Pancreas (tissue), 10 donors: ENCODE measurements at places on chromosomes 3 and 15. TPM values are rescaled to one million over a fixed set of nuclear protein-coding genes. Genes with fewer than 3 reads are reported as not detected.

MKRN2OS gene
- polyA plus RNA-seq: 1.9 TPM

- no peak for DNase-seq
- H3K4me1 ChIP-seq: no peaks in the 10 kb centered on the region
- no peak overlapping the region for H3K4me3 ChIP-seq
- no peaks in the 10 kb centered on the region for H3K27me3 ChIP-seq
- H3K27ac ChIP-seq: no peak overlapping the region
These were observed 3.1 kb upstream of the DYNLT2B start for GRCh38 chr3:196321162-196321561.

DPPA2 gene
- polyA plus RNA-seq: not detected

DNA sequence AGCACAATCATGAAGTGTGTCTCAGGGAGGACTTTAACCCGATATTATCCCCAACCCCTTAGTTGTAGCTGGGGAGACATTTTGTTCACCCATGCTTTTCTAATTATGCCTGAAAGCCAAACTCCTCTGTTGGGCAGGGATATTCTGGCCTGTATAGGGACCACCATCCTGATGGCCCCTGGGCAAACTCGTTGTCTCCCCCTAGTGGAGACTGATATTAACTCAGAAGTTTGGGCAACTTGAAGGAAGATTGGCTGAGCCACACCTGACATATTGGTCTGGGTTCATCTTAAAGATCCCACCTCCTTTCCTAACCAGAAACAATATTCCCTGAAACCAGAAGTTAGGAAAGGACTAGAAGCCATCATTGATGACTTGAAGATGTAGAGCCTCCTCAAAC lies 42.3 kb downstream of the TM4SF18 start:
- no peaks in the 10 kb centered on the region for H3K27me3 ChIP-seq
- no peaks in the 10 kb centered on the region for H3K36me3 ChIP-seq
- DNase-seq: no peak
- H3K4me3 ChIP-seq: no peak overlapping the region
- H3K4me1 ChIP-seq: no peaks in the 10 kb centered on the region

DUOX1 gene
- 0.16 TPM for polyA plus RNA-seq

DNA sequence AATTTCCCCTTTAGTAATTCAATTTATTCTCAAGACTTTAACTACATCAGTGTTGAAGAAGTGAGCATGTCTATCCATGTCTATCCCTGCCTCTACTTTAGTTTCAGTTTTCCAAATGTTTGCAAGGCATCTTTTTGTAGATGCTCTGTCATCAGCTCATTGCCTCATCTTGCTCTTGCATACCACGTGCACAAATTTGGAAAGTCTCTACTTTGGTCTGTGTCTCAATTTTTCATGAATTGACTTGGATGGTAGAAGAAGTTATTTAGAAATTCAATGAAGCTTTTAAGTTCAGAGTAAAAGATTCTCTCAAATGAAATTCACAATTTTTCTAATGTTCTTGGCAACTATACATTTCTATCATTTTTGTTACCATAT lies 55.3 kb downstream of the CLDN1 start:
- DNase-seq: no peak
- no peaks in the 10 kb centered on the region for H3K36me3 ChIP-seq
- no peak overlapping the region for H3K27ac ChIP-seq

- no peaks in the 10 kb centered on the region for H3K27me3 ChIP-seq
- DNase-seq: peak; percentile 31
- H3K36me3 ChIP-seq: no peaks in the 10 kb centered on the region
- H3K4me1 ChIP-seq: peaks cover 7% of the 10 kb centered on the region
These were observed 27.3 kb downstream of the CEP19 start for GRCh38 chr3:196684548-196685407.

TBC1D5 gene
- 6.5 TPM for polyA plus RNA-seq

DNA sequence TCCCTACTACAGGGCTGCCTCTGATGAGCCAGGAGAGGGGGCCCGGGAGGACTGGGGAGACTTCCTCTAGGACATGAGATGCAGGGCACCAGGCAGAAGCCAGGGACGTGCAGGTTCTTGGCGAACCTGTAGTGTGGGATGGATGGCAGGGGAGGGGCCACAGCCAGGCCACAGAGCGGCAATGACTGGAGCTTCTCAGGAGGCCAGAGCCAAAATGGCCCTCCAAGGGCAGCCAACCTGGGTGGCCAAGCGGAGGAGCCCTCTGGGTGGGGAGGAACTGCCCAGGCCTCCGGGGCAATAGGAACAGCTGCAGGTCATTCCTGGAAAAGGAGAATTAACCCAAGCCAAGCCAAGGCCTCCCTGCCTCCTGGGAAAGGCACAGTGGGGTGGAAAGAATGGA lies 224.5 kb downstream of the XXYLT1 start:
- no peaks in the 10 kb centered on the region for H3K36me3 ChIP-seq
- no peaks in the 10 kb centered on the region for H3K4me1 ChIP-seq
- no peaks in the 10 kb centered on the region for H3K27me3 ChIP-seq

GRCh38 chr15:100905850-100906249 lies 13.3 kb upstream of the LRRK1 start:
- H3K4me3 ChIP-seq: no peak overlapping the region
- H3K27ac ChIP-seq: no peak overlapping the region
- peaks cover 13% of the 10 kb centered on the region for H3K36me3 ChIP-seq
- H3K4me1 ChIP-seq: peaks cover 24% of the 10 kb centered on the region

- H3K27me3 ChIP-seq: no peaks in the 10 kb centered on the region
- H3K36me3 ChIP-seq: no peaks in the 10 kb centered on the region
- peak overlapping the region; percentile 62 for H3K27ac ChIP-seq
- H3K4me3 ChIP-seq: peak overlapping the region; percentile 82
These were observed 995 bp downstream of the CHST14 start for GRCh38 chr15:40471808-40472150.

OIP5 gene
- polyA plus RNA-seq: 0.30 TPM

TMC3 gene
- not detected for polyA plus RNA-seq

DNA sequence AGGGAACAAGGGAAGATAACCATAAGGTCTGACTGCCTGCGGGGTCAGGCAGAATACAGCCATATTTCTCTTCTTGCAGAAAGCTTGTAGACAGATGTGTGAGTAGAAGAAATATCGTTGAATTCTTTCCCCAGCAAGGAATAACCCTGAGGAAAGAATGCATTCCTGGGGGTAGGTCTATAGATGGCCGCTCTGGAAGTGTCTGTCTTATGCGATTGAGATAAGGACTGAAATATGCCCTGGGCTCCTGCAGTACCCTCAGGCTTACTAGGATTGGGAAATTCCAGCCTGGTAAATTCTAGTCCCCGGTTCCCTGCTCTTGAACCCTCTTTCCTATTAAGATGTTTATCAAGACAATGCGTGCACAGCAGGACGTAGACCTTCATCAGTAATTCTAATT lies 15.8 kb upstream of the SST start:
- peaks cover 3% of the 10 kb centered on the region for H3K27me3 ChIP-seq

- no peak for DNase-seq
- no peak overlapping the region for H3K27ac ChIP-seq
- no peaks in the 10 kb centered on the region for H3K4me1 ChIP-seq
- no peaks in the 10 kb centered on the region for H3K27me3 ChIP-seq
- H3K4me3 ChIP-seq: no peak overlapping the region
These were observed 745.3 kb upstream of the EPHA6 start for GRCh38 chr3:96069065-96069464.

MYO5C gene
- 12.7 TPM for polyA plus RNA-seq
